ENCODE measurements at places on chromosomes 7 and 10. TPM values are rescaled to one million over a fixed set of nuclear protein-coding genes. Genes with fewer than 3 reads are reported as not detected.

Gene FIGNL1
- 5.0 TPM for total RNA-seq

Gene HOGA1
- 0.28 TPM for total RNA-seq

Gene WDFY4
- total RNA-seq, result not detected

Gene CNPY1
- not detected for total RNA-seq

Gene IFIT5
- total RNA-seq, result 20.2 TPM

Gene TMEM229A
- not detected for total RNA-seq

Gene NYAP1
- 0.14 TPM for total RNA-seq

Gene OR2A1
- total RNA-seq, result not detected

Gene FANK1
- total RNA-seq, result 10.0 TPM

Gene FAM131B
- 1.00 TPM for total RNA-seq

Gene TMEM236
- under 0.01 TPM for total RNA-seq

Gene GIGYF1
- total RNA-seq, result 11.9 TPM

Gene C10orf105
- under 0.01 TPM for total RNA-seq

Gene CUTC
- 24.6 TPM for total RNA-seq

Gene FBXO24
- 0.28 TPM for total RNA-seq

Gene WIPF3
- total RNA-seq, result under 0.01 TPM

Gene TMEM248
- total RNA-seq, result 76.8 TPM

Gene CALCR
- not detected for total RNA-seq

Gene EPDR1
- 112 TPM for total RNA-seq

Gene NEUROG3
- not detected for total RNA-seq

Gene RELN
- total RNA-seq, result 0.74 TPM

Gene HSPA12A
- total RNA-seq, result 12.1 TPM

Gene TMEM140
- 14.6 TPM for total RNA-seq

Gene SVOPL
- not detected for total RNA-seq

Gene METTL2B
- 30.9 TPM for total RNA-seq

Gene ZP3
- total RNA-seq, result 2.1 TPM

Data from smooth muscle cell of bladder (primary cell).